ENCODE measurements at places on chromosomes 4 and X.

GRCh38 chrX:101408532-101408841 lies 465 bp downstream of the HNRNPH2 start:
- DNase-seq, result no peak

DNA sequence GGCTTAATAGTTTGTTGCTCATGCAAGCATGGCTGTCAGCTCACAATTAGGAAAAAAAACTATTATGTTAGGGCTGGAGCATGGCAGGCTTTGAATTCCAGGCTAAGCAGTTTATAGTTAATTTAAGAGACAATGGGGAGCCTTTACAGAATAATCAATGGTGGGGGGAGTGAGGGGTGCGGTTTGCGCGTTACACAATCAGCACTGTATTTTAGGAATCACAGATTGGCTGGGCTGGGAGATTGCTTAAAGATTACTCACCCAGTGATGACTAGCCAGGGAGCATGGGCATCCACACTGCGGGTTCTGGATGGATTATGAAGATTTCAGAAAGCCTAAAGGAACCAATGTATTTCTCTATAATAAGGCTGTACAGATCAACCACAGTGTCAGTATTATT lies 186.6 kb downstream of the SOX3 start:
- DNase-seq, result no peak

GRCh38 chr4:163143532-163143931 lies 23.2 kb downstream of the NAF1 start:
- no peak for DNase-seq

DNA sequence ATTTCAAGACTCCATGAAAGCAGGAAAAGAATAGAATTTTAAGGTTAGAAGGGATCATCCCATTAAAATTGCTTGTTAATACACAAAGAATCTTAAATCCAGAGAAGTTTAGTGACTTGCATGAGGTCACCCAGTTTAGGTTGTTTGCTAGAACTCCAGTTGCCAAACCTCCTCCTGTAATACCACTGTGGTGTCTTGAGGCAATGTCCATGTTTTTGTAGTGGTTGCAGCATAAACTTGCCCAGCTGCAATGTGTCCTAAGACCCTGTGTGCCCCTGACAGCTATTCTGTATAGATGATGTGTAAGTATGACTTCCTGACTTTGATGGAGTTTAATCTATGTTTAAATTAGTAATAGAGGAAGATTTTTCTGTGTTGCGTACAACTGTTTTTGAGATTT lies 6.3 kb downstream of the SFRP2 start:
- no peak for DNase-seq

DNA sequence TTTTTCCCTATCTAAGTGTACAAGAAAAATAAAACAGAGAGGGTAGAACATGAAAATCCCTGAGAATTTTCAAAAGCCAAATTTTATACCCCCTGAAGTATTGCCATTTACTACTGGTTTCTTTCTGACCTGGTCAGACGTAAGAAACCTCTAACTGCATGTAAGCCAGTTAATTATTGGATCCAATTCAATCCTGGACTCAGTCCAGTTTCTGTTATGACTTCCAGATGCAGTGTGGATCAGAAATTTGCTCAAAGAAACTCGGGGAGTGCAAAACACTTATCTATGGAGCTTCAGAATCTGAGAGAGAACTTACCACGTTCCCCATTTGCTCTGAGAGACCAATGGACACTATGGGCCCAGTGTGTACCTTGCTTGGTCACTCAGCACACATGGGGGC lies 383.5 kb downstream of the KLHL4 start:
- DNase-seq, result no peak

DNA sequence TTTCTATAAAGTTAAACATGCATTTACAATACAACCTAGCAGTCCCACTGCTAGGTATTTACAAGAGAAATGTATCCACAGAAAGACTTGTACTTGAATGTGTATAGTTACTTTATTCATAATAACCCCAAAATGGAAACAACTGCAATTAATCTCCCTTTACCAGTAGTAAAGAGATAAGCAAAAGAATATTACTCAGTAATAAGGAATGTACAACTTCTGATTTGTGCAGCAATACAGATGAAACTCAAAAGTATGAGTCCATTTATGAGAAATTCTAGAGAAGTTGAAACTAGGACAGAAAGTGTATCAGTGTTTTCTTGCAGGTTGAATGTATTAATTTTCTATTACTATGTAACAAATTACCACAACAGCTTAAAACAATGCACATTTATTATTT lies 15.2 kb downstream of the USP53 start:
- DNase-seq, result no peak

GRCh38 chr4:180281724-180282123 lies 1961.5 kb upstream of the TENM3 start:
- DNase-seq, result no peak

DNA sequence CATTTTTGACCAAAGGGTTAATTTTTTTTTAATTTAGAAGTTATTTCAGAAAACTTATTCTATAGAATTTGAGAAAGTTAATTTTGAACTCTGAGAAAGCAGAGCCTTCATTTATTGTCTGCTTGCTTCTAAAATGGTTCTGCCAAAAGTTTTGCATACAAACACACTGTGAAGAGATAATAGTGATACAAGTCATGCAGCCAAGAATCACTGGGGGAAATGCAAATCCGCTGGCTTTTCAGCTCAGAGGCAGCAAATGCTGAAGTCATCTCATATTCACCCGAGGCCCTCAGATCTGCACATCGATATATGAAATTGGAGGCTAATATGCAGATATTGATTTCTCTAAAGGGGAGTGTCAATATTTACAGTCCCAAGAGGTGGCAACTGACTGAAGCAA lies 186.2 kb downstream of the KIT start:
- no peak for DNase-seq

GRCh38 chr4:26821677-26822503 lies 38.8 kb upstream of the STIM2 start:
- no peak for DNase-seq

DNA sequence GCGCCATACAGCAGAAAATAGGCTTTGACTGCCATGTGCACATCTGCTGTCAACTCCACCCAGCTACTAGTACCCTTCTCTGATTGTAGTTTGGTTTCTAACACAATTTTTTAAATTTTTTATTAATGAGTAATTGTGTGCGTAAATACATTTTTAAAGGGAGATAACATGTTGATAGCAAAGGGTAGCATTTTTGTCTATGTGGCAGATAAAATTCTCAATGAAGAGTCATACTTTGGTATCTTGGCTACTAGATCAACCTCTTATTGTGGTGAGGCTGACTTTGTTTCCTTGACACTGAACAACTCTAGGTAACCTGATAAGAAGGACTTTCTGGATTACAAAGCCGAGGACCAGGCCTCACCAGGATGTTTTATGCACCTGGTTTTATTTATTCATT lies 9.5 kb downstream of the ADH4 start:
- no peak for DNase-seq

DNA sequence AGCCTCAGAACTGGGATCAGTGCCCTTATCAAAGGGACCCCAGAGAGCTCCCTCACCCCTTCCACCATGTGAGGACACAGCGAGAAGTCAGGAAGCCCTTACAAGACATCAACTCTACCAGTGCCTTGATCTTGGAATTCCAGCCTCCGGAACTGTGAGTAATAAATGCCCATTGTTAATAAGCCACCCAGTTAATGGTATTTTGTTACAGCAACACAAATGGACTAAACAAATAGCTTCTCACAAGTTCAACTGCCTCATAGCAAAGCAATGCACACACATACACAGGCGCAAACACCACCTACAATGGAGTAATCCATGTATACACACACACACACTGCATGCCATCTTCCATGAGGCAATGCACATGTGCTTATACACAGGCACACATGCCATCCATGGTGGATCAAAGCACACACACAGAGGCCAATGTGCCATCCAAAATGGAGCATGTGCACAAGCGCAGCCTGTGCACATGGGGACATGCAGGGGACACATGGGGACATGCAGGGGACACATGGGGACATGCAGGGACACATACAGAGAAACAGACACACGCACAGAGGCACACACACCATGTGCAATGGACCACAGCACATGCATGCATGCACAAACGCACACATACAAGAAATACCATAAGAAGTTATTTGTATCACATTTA lies 137.6 kb upstream of the TBL1X start:
- no peak for DNase-seq

- DNase-seq, result no peak
Measured at GRCh38 chrX:56572975-56573374, 9.5 kb downstream of the UBQLN2 start.

- no peak for DNase-seq
Measured at GRCh38 chr4:113116414-113117357, 67.2 kb downstream of the ANK2 start.

DNA sequence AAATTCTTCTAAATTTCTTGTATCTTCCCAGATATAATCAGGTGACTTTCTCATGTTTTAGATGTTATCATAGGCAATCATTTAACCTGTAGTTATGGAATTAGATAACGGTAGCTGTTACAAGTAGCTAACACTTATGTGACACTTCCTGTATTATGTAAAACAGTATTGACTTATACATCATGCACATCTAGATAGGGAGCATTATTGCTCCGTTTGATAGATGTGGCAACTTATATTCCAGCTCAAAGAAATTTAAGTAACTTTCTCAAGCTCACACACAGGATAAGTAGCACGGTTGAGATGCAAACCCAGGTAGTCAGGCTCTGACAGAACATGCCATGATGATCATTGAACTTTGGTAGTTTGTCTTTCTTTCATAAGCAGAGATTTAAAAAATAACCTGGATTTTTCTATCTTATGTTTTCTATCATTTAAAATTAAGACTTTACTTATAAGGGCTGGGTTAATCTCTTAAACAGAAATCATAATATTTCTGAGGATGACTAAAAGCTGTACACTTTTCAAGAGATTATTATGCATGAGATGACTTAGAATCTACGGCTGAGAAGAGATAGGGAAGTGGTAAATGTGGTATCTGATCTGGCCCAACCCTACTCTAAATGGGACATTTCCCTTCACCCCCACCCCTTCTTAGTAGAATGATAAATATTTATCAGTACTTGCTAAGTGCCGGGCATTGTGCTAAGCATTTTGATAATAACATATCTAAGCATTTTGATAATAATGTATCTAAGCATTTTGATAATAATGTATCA lies 69.1 kb upstream of the HPGD start:
- DNase-seq, result no peak

GRCh38 chrX:136767104-136767941 lies 13.4 kb downstream of the ARHGEF6 start:
- peak; percentile 35 for DNase-seq

GRCh38 chrX:148459343-148459742 lies 41.1 kb upstream of the AFF2 start:
- DNase-seq, result no peak

DNA sequence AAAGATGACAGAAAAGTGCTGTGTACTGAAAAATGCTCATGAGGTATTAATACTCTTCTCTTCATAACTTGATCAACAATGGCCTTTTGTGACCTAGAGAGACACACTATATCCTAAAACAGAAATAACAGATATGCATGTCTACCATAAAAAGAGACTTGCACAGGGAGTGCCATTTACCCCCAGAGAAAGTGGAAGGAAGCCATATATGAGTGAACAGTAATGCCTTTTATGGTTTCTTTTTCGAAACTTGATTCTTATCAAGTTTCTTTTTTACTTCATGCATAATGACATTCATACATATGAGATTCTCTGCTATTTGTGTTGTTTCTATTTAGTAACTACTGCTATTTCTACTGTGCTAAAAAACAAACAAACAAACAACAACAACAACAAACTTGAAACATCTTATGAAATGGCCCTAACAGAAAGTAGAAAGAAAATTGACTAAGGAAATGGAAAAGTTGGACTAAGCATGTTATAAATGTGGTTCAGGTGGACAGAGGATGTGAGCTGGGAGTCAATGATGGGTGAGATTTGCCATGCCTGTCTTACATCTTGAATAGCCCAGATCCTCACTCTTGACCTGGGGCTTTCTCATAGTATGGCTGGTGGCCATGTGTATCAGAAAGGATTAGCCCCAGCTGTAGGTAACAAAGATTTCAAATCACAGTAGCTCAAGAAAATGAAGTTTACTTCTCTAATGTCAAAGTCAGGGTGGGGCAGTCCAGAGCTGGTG lies 43.8 kb downstream of the GEMIN8 start:
- DNase-seq, result no peak

DNA sequence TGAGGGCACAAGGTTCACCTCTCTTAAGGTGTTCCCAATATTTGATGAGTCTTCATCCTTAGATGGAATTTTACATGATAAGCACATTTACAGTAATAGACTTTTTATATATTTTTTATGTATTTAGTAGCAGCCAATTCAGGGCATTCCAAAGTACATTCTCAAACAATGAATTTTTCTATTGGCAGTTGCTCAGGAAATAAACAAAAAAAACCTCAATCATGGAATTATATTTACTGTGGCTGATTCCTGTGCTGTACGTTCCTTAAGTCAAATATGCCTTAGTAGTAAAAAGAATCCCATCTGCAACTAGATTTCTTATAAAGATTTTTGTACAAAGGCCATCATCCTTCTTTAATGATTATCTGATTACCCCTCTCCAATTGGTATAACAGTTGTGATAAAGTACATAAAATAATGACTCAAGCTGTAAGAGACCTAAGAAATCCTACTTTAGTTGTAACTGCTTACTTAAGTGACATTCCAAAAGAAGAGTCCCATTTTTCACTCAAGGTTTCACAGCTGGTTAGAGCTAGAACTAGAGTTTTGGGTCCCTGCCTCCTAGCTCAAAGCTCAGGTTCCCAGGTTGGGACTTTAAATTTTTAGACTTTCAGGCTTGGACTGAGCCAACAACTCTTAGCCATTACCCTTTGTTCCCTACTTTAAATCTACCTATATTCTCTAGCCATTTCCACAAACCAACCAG lies 152.7 kb downstream of the FHIP1A start:
- no peak for DNase-seq

DNA sequence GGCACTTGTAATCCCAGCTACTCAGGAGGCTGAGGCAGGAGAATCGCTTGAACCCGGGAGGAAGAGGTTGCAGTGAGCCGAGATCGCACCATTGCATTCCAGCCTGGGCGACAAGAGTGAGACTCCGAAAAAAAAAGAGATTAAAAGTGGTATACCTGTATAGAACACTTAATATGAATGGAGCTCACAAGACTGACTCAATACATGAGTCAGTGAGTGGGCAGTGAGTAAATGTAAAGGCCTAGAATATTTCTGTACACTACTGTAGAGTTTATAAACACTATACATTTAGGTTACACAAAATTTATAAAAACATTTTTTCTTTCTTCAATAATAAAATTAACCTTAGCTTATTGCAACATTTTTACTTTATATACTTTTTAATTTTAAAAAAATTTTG lies 93.8 kb downstream of the CENPC start:
- DNase-seq, result no peak

GRCh38 chr4:24574236-24574635 lies 10.1 kb downstream of the DHX15 start:
- no peak for DNase-seq

- no peak for DNase-seq
Measured at GRCh38 chr4:72899214-72899613, 170.3 kb downstream of the COX18 start.

DNA sequence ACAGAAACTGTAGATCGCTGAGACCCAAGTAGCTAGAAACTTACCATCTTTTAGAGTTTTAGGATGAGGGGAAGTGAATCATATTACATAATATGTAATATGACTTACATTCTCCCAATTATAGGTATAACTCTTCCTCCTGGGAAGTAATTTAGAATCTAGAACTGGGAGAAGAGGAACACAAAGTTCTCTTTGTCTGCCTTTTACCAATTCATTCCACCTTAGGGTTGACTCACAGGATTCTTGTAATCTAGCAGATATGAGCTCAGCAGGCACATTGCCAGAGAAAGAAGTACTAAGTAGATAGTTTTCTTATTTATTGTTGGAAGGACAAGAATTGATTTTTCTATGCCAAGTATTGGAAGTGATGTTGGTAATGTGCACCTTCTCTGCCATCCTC lies 58.0 kb upstream of the CCSER1 start:
- DNase-seq, result no peak
